ENCODE measurements at places on chromosomes 13 and 19. TPM values are rescaled to one million over a fixed set of nuclear protein-coding genes. Genes with fewer than 3 reads are reported as not detected.

DNA sequence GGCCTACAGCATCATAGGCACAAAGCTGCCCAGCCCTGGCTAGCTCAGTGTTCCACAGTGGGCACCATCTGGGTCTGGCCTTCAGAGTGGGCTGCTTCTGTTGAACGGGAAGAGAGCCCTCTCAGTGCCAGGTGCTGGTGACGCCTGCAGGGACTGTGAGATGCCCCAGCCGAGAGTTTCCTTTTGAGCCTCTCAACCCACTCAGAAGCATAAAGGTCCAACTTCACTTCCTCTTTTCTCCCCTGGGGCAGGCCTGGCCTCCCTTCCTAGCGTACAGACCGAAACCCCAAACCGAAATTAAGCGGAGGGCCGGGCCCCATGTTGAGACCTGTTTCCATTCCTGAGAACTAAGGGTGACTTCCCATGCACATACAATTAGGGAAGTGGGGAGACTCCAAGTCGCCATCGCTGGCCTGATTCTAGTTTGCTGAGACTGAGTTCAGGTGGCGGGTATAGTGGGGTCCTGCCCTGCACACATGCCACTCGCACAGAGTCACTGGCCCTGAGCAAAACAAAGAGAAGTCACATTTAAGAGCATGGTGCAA is 6.9 kb downstream of the RAB8A start:
- no peak for DNase-seq

- DNase-seq = no peak
These were observed 12.3 kb upstream of the MEX3D start for GRCh38 chr19:1580382-1580781.

DNA sequence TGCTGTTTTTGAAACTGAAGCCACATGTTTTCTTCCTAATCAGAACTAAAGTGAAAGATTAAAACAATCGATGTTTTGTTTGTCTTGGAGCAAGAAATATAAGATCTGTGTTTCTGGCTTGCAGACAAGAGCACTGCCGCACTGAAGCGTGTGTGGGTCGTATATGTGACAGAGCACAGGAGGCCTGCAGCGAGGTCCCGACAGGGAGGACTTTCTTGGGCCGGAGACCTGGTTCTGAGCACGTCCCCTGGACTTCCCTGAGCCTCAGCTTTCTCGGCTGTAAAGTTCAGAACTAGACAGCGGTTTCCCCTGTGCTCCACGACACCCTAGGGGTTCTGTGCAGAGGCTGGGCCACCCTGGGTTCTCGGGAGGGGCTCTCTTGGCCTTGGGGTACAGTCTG is 60.5 kb downstream of the GADD45B start:
- no peak for DNase-seq

- no peak for DNase-seq
These were observed 34.8 kb downstream of the FOXO1 start for GRCh38 chr13:40631605-40632004.

- DNase-seq = no peak
These were observed 325.1 kb downstream of the EFNB2 start for GRCh38 chr13:106210324-106210723.

- no peak for DNase-seq
These were observed 4.9 kb upstream of the SGCG start for GRCh38 chr13:23175920-23176319.

- DNase-seq = peak; percentile 54
These were observed 7.3 kb upstream of the DGKH start for GRCh38 chr13:42041011-42041683.

GRCh38 chr19:50542943-50543342 is 25.3 kb downstream of the LRRC4B start:
- DNase-seq = no peak

GRCh38 chr13:20439261-20439660 is 86.4 kb downstream of the CRYL1 start:
- no peak for DNase-seq

GRCh38 chr13:97631158-97631557 is 197.2 kb downstream of the RAP2A start:
- peak; percentile 74 for DNase-seq

DNA sequence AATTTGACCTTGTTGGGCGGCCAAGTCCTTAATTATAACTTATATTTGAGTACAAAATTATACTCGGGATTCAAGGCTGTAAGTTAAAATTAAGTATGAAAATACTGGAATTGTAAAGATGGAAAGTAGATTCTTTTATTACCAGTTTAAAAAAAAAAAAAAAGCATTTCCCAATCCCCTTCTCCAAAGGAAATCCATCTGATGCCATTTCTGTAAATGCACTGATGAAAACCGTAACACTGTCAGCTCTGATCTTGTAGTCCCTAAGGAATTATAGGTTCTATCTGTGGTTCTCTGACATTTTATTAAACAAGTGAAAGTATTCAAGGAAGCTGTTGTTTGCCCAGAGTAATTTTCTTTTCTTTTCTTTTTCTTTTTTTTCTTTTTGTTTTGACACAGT is 41.6 kb upstream of the HNRNPA1L2 start:
- no peak for DNase-seq

DNA sequence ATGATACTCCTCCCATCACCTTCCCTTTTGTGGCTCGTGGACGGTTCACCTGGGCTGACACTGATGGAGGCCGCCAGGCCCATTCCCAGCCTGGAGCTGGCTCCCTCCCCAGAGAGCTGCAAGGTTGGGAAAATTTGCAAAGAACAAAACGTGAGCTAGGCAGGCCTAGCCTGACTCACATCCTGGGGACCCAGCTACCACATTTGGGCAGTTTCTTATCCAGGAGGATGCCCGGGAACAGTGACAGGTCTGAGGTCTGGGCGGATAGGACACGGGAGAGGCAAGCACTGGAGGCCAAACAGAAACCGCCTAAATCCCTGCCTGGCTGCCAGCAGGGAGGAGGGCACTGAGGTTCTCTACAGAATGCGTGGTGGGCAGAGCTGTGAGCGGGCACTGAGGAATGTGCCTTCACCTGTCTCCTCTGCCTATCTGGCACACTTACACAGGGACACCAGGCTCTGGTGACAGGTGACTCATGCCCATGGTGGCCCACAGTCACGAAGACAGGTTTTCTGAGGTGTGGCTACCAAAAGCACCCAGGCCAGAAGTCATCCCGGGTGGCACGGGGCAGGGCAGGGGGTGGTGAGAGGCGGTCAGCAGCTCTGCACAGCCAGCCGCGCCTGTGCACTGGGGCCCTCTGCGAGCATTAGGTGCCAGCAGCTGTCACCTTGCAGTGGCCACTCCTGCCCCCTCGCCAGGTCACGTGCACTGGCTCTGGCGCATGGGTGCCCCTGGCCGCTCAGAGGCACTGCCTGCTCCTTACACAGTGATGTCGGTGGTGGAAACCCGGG is 23.2 kb downstream of the SH3GL1 start:
- no peak for DNase-seq

DNA sequence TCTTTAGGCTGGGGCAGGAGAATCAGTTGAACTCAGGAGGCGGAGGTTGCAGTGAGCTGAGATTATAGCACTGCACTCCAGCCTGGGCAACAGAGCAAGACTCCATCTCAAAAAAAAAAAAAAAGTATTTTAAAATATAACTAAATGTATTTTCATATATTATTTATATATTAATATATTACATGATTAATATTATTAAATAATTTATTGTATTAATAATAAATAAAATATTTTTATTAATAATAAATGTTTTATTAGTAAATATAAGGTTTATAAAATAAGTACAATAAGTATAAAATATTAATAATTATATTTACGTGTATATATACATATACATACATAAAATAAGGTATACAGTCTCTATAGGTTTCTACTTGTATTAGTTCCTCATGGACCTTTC is 56.8 kb downstream of the SKA3 start:
- DNase-seq = no peak

DNA sequence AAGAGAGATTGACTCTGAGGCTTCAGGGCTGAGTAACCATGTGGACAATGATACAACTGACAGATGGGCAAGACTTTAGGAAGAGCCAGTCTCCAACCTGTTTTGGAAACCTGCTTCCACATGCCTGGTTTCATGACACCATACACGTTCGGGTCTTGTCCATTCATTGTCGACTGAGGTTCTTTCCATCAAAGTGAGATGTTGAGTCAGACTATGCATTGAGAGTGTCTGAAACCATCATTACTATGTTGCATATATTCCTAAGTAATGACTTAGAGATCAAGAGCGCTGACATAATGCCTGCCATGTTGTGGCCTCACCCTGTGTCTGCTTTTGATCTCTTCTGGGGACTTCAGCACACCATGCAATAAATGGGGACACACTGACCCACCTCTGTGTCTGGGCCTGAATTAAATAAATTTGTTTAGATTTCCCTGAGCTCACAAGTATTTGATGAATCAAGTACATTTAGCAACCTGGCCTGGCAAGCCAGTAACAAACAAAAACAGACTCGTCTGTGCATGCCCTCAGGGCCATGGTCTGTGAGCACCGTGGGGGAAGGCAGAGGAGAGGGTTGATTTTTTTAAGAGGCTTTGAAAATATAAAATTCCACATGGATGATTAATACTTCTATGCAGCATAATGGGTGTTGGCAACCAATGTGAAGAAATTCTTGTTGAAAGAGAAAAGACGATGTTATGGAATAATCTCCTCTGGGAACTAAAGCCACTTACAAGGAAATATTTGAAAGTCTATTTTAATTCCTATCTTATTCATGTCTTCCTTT is 49.9 kb upstream of the UBAC2 start:
- DNase-seq = no peak

GRCh38 chr19:16452325-16452724 is 19.4 kb downstream of the EPS15L1 start:
- no peak for DNase-seq

DNA sequence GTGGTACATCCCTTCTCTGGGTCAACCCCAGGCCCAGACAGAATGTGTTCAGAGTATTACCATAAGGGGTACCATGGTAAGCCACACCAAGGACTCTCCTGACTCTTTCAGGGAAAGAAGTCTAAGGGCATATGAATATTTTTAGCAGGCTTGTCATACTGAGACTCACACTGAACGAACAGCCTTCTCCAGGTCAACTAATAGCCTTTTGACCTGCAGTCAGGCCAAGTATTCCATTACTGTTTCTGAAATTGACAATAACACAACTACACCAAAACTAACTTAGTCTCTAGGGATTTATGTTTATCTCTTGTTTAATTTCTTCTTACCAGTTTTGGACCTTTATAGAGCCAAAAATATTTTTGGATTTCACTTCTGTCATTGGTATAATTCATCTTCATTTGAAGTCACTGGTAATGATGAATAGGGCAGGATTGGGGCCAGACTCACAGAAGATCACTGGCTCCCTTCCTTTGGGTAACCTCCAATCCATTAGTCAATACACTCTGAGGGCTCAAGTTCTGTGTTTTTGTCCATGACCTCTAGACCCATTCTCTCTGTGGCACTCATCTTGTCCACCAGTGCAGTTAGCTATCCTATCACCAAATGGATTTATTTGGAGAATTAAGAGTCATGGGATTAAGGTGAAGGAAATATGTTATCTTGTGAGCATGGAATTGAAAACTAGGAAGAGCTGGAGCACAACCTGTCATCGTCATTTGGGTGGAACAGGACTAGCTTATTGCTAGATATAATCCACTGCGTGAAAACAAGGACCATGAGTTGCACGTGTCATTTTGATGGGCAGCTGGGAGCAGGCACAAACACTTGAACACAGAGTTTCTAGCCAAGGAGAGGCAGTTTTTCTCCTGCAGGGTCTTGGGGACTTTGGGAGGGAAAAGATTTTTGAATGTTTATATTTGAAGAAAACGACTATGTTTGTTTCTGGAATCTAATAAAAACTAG is 313.3 kb downstream of the DCLK1 start:
- no peak for DNase-seq

- no peak for DNase-seq
These were observed 1504.5 kb upstream of the PCDH20 start for GRCh38 chr13:62920159-62920558.

DNA sequence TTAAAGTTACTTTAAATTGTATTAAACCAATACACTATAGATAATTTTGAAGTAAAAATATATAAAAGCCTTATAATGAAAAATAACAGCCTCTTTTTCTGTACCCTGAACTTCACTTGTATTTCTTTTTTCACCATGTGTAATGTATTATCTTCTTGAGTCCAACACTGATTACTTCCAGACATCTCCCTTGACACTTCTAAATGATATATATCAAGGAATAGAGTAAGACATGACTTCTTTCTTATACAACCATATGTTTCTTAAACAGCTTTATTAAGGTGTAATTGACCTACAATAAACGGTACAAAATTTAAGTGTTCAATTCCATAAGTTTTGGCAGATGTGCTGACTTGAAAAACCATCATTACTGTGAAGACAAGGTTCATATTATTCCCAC is 531.9 kb downstream of the OLFM4 start:
- no peak for DNase-seq

Gene COL5A3
- 0.70 TPM for total RNA-seq

Gene PSG11
- total RNA-seq = not detected

Gene SRRM5
- total RNA-seq = 0.44 TPM

Gene CPAMD8
- 12.6 TPM for total RNA-seq

Gene PEG3
- total RNA-seq = not detected

Gene LRRC8E
- total RNA-seq = 4.8 TPM

Gene AMER2
- total RNA-seq = 0.04 TPM

Gene RAD23A
- 67.0 TPM for total RNA-seq

Gene ZSCAN22
- total RNA-seq = 4.7 TPM

Gene PPP2R1A
- total RNA-seq = 432 TPM

Gene ZNF561
- 53.3 TPM for total RNA-seq

Gene CABP5
- total RNA-seq = not detected

Gene FCER2
- total RNA-seq = not detected

Gene FSD1
- 53.9 TPM for total RNA-seq

All from H9 (cell line).